AG08395 (cell line): ENCODE measurements at places on chromosomes 3 and 15.

- peak; percentile 94 for DNase-seq
Observed at GRCh38 chr15:41490355-41490754, 3.3 kb upstream of the ITPKA start.

DNA sequence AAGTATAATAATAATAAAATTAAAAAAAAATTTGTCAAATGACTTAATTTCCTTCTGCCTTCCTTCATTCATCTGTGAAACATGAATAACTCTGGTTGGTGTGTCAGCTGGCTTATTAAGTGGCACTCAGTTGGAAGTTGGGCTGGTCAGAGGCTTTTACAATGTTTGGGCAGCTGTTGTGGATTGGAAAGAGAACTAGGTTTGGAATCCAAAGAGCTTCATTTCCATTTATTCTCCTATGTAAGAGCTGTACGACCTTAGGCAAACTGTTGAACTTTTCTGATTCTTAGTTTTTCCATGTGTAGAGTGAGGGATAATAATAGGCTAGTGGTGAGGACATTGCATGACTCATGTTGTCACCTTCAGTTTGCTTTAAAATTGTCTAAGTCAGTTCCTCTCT, 606.7 kb downstream of the PDCD6IP start:
- no peak for DNase-seq

GRCh38 chr3:180457225-180457624, 144.7 kb upstream of the TTC14 start:
- no peak for DNase-seq

DNA sequence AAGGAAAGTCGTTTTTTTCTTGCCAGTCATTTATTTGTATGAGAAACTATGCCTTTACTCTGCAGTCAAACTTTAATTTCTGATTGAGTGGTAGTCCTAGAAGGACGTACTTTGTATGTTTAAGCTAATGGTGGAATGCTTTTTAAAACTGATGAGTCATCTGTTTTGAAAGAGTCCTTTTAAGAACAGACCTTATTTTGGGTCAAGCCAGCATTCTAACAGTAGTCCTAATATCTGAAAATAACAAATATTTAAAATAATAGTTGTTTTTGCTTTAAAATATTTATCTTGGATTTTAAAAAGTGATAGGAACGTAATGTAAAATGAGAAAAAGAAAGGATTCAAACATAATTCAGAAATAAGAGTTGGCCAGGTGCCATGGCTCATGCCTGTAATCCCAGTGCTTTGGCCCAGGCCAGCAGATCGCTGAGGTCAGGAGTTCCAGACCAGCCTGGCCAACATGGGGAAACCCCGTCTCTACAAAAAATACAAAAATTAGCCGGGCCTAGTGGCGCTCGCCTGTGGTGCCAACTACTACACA, 1.3 kb upstream of the LRRC58 start:
- peak; percentile 24 for DNase-seq

GRCh38 chr3:73774645-73775044, 149.9 kb upstream of the PDZRN3 start:
- DNase-seq, result no peak

- DNase-seq, result no peak
Observed at GRCh38 chr15:39695793-39696192, 86.8 kb downstream of the FSIP1 start.

GRCh38 chr15:34794590-34795206, 651 bp downstream of the ACTC1 start:
- DNase-seq, result no peak

- DNase-seq, result no peak
Observed at GRCh38 chr3:197518881-197519421, 36.8 kb downstream of the BDH1 start.

DNA sequence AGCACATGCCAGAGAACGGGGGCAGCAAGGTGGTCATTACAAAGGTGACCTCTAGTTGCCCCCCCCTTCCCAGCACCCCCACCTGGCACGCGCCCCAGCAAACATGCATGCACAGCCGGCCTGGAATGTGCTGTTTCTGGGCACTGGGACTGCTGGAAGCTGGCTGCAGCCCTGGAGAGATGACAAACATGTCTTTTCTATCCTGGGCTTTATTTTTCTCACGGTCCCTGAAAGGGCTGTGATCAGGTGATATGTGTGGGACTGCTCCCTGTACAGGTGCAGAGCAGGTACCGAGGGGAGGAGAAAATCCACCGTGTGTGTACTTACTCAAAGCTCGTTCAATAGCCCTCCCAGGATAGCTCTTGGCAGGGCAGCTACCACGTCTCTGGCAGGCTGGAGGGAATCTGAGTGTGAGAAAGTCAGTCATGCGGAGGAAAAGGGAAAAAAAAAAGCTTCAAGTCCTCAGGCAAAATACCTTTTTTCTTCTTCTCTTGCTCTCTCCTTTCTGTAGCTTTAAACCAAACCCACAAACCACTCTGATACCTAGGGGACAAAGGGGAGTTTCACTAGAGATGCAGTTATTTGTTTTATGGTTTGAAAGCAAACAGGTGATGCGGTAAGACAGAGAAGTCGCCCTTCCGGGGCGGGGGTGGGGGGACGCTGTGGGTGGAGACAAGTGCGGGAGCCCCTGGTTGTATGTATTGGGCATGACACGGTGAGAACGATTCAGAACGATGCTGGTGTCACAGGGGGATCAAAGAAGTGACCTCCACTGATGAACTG, 5.0 kb upstream of the HES1 start:
- no peak for DNase-seq

GRCh38 chr15:92059036-92059970, 205.8 kb downstream of the SLCO3A1 start:
- no peak for DNase-seq

DNA sequence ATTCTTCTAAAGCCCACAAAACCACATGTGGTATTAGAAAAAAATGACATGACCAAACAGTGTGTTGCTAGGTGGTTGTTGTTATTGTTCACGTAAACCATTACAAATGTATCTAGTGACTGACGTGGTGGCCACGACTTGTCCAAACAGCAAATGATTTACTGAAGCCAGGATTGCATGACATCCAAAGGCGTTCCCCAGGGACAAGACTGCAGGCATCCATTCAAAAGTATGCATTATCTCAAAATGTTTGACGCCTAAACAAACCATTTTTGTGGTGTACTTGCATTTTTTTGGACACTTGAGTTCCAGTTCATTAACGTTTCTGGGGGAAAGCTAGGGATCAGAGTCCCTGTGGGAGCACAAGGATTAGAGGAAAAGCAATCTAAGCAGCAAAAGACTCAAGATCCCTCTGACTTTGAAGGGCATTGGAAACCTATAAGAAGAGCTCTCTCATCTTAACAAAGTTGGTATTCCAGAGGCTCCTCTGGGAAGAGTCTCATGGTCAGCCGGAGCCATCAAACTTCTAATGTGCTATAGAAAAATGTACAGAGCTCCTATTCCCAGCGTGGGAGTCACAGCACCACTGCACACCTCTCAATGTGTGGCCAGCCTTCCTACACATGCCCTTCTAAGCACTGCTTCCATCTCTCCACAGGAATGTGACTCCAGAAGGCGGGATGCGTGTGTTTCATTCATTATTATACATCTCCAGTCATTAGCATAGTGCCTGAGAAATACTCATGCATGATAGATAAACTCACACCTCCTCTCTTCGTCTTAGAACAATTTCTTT, 62.9 kb downstream of the FBN1 start:
- peak; percentile 89 for DNase-seq

DNA sequence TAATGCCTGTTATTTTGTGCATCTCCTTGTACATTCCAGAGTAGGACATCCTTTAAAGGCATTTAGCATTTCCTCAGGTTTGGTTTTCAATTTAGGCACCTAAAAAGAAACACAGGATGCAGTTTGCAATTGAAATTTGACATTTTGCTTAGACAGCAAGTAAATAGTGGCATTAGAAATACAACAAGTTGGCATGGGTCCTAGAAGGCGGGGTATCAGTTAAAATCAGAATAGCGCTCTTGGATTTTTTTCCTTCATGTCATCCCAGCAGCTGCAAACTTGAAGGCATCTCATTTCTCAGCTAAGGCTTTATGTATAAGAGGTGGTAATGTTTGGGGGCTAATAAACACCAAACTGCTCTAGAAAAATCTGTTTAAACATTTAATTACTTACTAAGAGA, 47.5 kb upstream of the SKOR1 start:
- DNase-seq, result no peak

GRCh38 chr3:176566757-176567156, 630.5 kb downstream of the TBL1XR1 start:
- no peak for DNase-seq

GRCh38 chr3:47370887-47371697, 9.7 kb upstream of the PTPN23 start:
- peak; percentile 53 for DNase-seq
